Right renal cortex interstitium (tissue), 3 donors: ENCODE measurements at places on chromosomes 4 and X.

- no peak for DNase-seq
Observed at GRCh38 chrX:19981947-19982346, 8.9 kb downstream of the BCLAF3 start.

DNA sequence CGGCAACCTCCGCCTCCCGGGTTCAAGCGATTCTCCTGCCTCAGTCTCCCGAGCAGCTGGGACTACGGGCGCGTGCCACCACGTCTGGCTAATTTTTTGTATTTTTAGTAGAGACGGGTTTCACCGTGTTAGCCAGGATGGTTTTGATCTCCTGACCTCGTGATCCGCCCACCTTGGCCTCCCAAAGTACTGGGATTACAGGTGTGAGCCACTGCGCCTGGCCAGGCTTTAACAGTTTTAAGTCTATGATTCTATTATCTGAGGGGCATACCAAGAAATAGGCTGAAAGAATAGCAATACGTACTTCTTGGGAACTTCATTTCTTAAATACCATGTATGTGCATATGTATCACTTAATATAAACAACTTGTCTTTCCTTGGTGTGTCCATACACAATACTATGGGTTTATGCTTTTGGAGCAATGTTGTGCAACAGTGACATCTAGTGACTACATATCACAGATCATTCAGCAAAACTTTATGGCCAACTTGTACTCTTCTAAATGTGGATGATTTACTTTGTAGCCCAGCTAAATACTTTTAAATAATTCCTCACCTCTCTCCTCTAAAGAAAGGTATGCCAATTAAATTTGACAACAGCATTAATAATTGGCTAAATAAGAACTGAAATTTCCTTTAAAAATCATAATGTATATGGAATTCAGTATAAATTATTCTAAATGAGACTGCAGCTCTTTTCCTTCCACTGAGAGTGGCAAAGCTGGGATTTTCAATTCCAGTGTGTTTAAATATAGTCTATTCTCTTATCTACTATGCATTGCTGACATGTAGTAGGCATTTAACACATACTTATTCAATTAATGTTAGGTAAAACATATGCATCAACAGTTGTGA is 10.4 kb downstream of the SLC9B1 start:
- DNase-seq: peak; percentile 54

DNA sequence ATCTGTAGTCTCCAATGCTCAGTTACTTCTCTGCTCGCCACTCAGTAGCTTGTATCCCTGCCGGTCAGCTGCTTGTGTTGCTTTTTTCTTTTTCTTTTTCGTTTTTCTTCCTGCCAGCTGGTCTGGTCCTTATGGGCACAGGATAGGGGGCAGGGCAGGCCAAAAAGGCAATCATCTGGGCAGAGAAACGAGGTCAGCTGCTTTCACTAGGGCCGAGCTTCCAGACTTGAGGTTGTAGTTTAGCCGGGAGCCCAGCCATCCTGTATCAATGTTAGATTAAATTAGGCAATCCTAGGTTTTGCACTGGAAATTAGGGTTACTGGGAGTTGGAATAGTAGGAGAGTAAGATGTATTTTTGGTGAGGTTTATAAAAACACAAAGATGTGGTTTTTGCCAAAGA is 3.4 kb downstream of the ARSF start:
- DNase-seq: no peak

- no peak for DNase-seq
Observed at GRCh38 chr4:110630688-110631402, 8.0 kb upstream of the PITX2 start.

GRCh38 chr4:145130130-145130529 is 32.0 kb downstream of the ABCE1 start:
- DNase-seq: no peak
